ENCODE measurements at places on chromosomes 16 and 17. TPM values are rescaled to one million over a fixed set of nuclear protein-coding genes. Genes with fewer than 3 reads are reported as not detected.

RND2 gene
- polyA plus RNA-seq, result 86.9 TPM

HOXB4 gene
- polyA plus RNA-seq, result 13.5 TPM

KRTAP9-2 gene
- polyA plus RNA-seq, result not detected

FAM222B gene
- polyA plus RNA-seq, result 31.7 TPM

TNFRSF17 gene
- polyA plus RNA-seq, result not detected

HOXB8 gene
- polyA plus RNA-seq, result 499 TPM

SEZ6 gene
- polyA plus RNA-seq, result 91.6 TPM

LGALS9B gene
- polyA plus RNA-seq, result not detected

ZFPM1 gene
- 8.7 TPM for polyA plus RNA-seq

PNMT gene
- polyA plus RNA-seq, result 6.2 TPM

TMEM220 gene
- 7.7 TPM for polyA plus RNA-seq

PMFBP1 gene
- polyA plus RNA-seq, result 5.6 TPM

NXPH3 gene
- 7.0 TPM for polyA plus RNA-seq

TUBB3 gene
- polyA plus RNA-seq, result 1,105 TPM

DPEP2 gene
- 1.0 TPM for polyA plus RNA-seq

DPEP3 gene
- 0.22 TPM for polyA plus RNA-seq

SCNN1G gene
- polyA plus RNA-seq, result 0.56 TPM

GID4 gene
- polyA plus RNA-seq, result 13.9 TPM

ABCC3 gene
- polyA plus RNA-seq, result 1.2 TPM

CHST6 gene
- polyA plus RNA-seq, result 11.4 TPM

TBC1D3G gene
- not detected for polyA plus RNA-seq

KRT40 gene
- polyA plus RNA-seq, result 0.27 TPM

CALCOCO2 gene
- 59.0 TPM for polyA plus RNA-seq

CLDN7 gene
- 1.3 TPM for polyA plus RNA-seq

EIF1 gene
- 685 TPM for polyA plus RNA-seq

KRT16 gene
- polyA plus RNA-seq, result 1.9 TPM

JUP gene
- 44.6 TPM for polyA plus RNA-seq

CENPX gene
- 70.4 TPM for polyA plus RNA-seq

ARHGAP44 gene
- 22.3 TPM for polyA plus RNA-seq

CHTF18 gene
- 26.6 TPM for polyA plus RNA-seq

STX1B gene
- 130 TPM for polyA plus RNA-seq

XAF1 gene
- 9.8 TPM for polyA plus RNA-seq

MYCBPAP gene
- polyA plus RNA-seq, result 2.5 TPM

CTRB2 gene
- polyA plus RNA-seq, result 0.20 TPM

CCDC200 gene
- polyA plus RNA-seq, result 11.0 TPM

ROGDI gene
- 134 TPM for polyA plus RNA-seq

NAGLU gene
- polyA plus RNA-seq, result 23.4 TPM

CACNG5 gene
- 7.8 TPM for polyA plus RNA-seq

THUMPD1 gene
- polyA plus RNA-seq, result 41.1 TPM

HOXB1 gene
- 0.32 TPM for polyA plus RNA-seq

HOXB6 gene
- 142 TPM for polyA plus RNA-seq

PDE6G gene
- polyA plus RNA-seq, result 1.9 TPM

KRTAP9-8 gene
- not detected for polyA plus RNA-seq

AOC3 gene
- polyA plus RNA-seq, result 2.9 TPM

GUCY2D gene
- 2.3 TPM for polyA plus RNA-seq

MYH2 gene
- 0.21 TPM for polyA plus RNA-seq

ARL4D gene
- 19.2 TPM for polyA plus RNA-seq

FDXR gene
- 11.3 TPM for polyA plus RNA-seq

TEKT1 gene
- polyA plus RNA-seq, result 8.3 TPM

SLFN12L gene
- not detected for polyA plus RNA-seq

COL1A1 gene
- 1,058 TPM for polyA plus RNA-seq

TP53TG3D gene
- 2.3 TPM for polyA plus RNA-seq

PDP2 gene
- polyA plus RNA-seq, result 14.4 TPM

E2F4 gene
- polyA plus RNA-seq, result 53.5 TPM

TBC1D16 gene
- polyA plus RNA-seq, result 38.8 TPM

SLFN13 gene
- polyA plus RNA-seq, result 1.8 TPM

KRT20 gene
- polyA plus RNA-seq, result not detected

ST6GALNAC1 gene
- polyA plus RNA-seq, result 4.6 TPM

TMED6 gene
- 2.3 TPM for polyA plus RNA-seq

Measured in spinal cord (tissue), 10 donors.